Dermis microvascular lymphatic vessel endothelial cell (primary cell): ENCODE measurements at places on chromosomes 12 and 14. TPM values are rescaled to one million over a fixed set of nuclear protein-coding genes. Genes with fewer than 3 reads are reported as not detected.

Gene C1QL4
- total RNA-seq: not detected in 2 replicates

Gene ZFHX2
- 0.13 TPM in 2 replicates for total RNA-seq

Gene GPR84
- total RNA-seq: not detected in 2 replicates

GRCh38 chr12:89350630-89351488 lies 1.4 kb downstream of the DUSP6 start:
- peak; percentile 47 for DNase-seq

GRCh38 chr12:111411185-111411764 lies 5.6 kb downstream of the SH2B3 start:
- no peak for DNase-seq
